ENCODE measurements at places on chromosomes 13 and 19.

GRCh38 chr13:25179011-25179410 is 6.9 kb upstream of the AMER2 start:
- DNase-seq: no peak

GRCh38 chr13:110046811-110047210 is 260.1 kb downstream of the COL4A1 start:
- DNase-seq: no peak

DNA sequence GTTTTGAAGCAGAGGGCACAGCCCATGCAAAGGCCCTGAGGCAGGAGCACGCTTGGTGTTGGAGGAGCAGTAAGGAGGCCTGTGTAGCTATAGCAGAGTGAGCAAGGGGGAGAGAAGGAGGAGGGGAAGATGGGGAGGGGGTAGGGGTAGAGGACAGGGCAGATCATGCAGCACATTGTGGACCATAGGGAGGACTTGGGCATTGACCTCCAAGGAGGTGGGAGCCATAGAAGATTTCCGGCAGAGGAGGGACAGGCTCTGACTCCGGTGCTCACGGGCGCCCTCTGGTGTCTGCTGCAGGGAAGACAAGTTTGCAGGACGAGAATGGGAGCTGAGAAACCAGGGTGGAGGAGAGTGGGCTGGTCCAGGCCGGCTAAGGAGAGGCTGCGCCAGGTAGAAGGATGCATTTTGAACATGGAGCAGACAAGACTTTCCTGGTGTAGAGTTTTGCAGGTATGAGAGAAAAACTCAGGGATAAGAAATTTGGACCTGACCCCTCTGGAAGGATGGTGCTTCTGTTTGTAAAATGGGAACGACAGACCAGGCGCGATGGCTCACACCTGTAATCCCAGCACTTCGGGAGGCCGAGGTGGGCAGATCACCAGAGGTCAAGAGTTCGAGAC is 13.7 kb upstream of the CREB3L3 start:
- peak; percentile 89 for DNase-seq

- no peak for DNase-seq
These were observed 3.8 kb downstream of the RAB8A start for GRCh38 chr19:16115301-16116039.

DNA sequence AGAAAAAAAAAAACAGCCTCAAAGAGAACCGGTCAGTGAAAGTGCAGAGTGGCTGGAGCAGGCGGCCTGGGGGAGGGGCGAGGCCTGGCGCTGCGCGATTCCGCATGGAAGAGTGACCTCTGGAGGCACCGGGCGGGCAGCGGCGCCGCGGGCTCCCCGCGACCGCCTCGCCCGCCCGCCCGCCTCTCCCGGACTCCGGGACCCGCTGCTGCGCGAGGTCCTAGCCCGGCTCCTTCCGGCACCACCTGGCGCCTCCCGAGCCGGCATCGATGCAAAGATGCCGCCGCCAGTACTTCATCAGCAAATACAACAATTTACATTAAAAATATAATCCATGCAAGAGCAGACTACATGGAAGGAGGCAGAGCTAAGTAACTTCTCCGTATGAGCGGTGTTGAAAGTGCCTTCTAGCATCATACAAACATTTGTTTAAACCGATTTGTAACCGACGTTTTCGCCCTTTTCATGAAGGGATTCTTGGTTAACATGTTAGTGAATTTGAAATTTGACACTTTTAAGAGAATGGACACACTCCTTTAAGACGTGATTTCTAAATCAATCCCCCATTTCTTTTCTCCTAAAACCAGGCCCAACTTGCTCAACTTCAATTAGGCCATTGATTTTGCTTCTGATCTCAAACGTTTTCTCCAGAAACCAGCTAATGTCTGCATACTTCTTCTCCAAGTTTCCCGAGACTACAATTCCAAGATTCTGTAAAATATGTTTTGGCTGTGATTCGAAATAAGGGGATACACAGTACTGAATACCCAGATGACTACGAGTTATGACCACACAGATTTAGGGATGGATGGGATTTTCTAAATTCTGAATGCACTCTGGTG is 2.1 kb downstream of the EFNB2 start:
- DNase-seq: no peak

GRCh38 chr13:85700906-85701305 is 98.3 kb downstream of the SLITRK6 start:
- DNase-seq: no peak

GRCh38 chr19:16073481-16073880 is 2.8 kb upstream of the TPM4 start:
- no peak for DNase-seq

DNA sequence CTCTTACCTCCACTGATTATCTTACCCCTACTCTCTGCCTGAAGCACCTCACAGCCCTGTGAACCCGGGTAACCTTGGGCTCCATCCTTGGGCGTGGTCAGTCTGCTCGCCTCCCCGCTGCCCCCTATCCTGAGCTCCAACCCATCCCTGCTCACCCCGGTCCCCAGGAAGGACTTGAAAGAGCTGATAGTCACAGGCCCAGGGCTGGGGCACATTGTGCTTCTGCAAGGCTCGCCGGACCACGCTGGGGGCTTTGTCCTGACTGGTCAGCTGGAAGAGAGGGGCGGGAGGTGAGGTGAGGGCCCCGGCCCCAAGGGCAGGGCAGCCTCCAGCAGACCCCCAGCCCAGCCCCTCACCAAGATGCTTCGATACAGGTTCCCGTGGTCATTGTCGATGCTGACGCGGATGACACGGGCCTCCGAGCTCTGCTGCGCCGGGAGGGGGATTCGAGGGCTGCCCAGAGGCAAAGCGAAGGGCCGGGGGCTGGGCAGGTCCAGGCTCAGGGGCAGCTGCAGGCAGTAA is 13.0 kb upstream of the EPOR start:
- DNase-seq: no peak

DNA sequence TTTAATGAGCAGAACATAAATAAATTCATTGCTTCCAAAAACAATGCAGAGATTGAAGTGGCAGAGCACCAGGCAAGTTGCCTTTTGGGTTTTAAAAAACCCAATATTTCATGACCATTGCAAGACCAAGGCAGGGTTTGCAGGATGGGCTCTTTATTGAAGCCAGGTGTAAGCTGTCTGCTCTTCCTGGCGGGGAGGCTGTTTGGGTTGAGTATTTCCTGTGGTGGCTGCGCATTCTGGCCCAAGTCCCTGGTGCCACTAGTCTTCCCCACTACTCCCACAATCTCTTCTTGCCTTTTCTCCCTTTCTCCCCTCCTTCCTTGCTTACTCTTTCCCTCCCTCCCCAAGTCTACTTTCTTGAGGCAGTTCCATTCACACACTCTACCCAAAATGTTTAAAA is 116.4 kb downstream of the AKAP11 start:
- DNase-seq: no peak

GRCh38 chr13:112133499-112134390 is 66.8 kb downstream of the SOX1 start:
- DNase-seq: no peak

DNA sequence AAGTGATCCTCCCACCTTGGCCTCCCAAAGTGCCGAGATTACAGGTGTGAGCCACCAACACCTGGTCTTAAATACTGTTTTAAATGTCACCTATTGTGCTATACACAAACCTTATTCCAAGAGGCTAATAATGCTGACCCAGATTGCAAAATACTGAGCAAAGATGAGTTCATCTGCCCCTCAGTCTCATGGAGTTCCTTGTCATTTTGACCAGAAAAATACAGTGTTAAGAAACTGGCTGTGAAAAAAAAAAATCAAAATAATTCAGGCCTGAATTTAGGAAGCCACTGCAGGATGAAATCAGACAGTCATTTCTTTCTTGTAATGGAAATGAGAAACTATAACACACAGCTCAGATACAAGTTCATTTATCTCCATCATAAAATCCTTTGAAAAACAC is 59.9 kb downstream of the TBC1D4 start:
- no peak for DNase-seq

DNA sequence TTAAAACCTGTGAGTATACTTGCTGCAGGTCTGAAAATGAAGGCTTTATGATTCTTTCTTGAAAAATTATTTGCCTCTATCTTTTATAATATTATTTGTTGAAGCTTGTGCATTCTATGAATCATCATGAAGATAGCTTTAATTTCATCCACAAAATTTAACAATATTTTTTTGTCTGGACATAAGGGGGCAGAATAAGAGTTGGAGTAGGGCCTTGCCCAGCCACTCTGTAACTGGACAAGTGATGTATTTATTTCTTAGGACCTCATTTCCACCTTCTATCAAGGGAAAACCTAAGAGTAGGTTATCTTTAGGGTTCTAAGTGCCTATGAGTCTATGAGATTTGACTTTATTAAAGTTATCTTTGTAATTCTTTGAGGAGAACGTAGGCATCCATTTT is 49.9 kb downstream of the N4BP2L1 start:
- DNase-seq: no peak

DNA sequence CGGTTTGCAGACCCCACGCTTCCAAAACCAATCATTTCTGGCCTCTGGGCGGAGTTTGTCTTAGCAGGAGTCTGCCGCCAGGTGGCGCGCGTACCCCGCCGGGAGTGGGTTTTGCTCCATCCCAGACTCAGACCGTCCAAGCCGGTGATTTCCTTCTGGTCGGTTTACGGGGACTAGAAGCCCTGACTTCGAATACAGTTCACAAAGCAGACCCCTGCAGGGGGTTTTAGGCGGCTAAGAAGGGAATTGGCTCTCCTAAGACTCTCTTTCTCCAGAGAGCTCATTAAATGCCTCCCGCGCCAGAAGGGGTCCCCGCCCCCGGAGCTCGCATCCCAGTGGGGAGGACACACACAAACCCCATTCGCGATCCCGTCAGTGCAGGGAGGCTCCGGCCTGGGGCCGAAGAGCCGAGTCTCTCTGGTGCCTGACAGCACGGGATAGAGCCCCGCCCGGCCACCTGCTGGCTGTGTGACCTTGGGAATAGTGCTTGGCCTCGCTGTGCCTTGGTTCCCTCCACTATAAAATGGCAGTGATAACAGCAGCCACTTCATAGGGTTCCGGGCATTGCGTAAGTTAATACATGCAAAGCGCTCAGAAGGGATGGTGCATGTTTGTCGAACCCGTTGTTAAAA is 8.6 kb upstream of the NUP62 start:
- peak; percentile 63 for DNase-seq
